ENCODE measurements at places on chromosomes 3 and 15. TPM values are rescaled to one million over a fixed set of nuclear protein-coding genes. Genes with fewer than 3 reads are reported as not detected.

DNA sequence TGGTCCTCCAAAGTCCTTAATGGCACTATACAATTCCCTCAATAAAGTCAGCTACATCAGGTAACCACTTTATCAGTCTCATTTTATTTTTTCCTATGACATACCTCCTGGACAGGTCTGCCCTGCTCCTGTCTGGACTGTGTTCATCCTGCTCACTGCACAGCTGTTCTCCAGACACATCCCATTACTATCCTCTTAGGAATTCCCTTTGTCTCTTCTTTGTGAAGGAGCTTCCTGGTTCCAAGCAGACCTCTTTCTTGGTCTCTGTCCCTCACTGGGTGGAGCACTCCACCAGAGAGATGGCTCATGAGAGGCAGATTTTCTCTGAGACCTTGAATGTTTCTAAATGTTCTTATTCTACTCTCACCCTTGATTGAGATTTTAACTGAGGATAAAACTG lies 60.1 kb downstream of the KY start:
- H3K4me3 ChIP-seq, result no peak overlapping the region
- DNase-seq, result no peak
- H3K4me1 ChIP-seq, result no peaks in the 10 kb centered on the region
- no peak overlapping the region for H3K27ac ChIP-seq

- no peaks in the 10 kb centered on the region for H3K27me3 ChIP-seq
- H3K4me3 ChIP-seq, result peak overlapping the region; percentile 79
- DNase-seq, result peak; percentile 38
- H3K27ac ChIP-seq, result peak overlapping the region; percentile 91
- peaks cover 16% of the 10 kb centered on the region for H3K4me1 ChIP-seq
- peaks cover 8% of the 10 kb centered on the region for H3K36me3 ChIP-seq
Observed at GRCh38 chr3:133441867-133442270, 42.0 kb downstream of the BFSP2 start.

DNA sequence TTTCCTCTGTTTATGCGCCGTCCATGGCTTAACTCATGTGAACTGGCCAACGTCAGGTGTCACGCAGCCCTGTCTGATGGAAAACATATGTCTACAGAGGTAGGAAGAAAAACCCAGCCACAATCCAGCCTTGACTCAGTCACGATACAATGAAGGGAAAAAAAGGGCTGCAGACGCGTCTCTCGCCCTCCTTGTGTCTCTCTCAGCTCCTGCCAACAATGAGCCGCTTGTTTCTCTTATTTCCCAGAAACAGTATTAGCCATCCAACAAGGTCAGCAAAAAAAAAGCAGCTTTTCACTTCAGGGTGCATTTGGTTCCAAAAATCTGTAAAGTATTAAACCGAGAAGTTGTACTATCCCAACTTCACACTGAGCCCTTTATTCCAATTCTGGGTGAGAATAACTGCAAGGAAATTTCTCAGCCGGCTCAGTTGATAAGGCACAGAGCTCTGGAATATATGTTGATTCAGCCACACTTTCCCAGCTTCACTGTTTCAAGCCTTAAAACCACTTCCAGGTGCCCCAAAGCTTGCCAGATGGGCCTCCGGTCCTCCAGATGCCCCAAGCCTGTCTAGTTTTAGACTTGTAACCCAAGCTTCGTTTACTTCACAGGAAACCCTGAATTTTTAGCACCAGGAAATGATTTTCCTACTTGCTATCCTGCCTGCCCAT lies 79.4 kb downstream of the TM4SF4 start:
- H3K27ac ChIP-seq, result no peak overlapping the region
- no peaks in the 10 kb centered on the region for H3K4me1 ChIP-seq
- H3K4me3 ChIP-seq, result no peak overlapping the region
- no peaks in the 10 kb centered on the region for H3K36me3 ChIP-seq
- no peak for DNase-seq

The MAP1A gene
- 3.4 TPM for total RNA-seq
